ENCODE measurements at places on chromosomes 1 and 21.

GRCh38 chr1:43238085-43238484 lies 31.7 kb upstream of the TMEM125 start:
- peak; percentile 23 for DNase-seq

GRCh38 chr1:244074559-244075171 lies 23.6 kb downstream of the ZBTB18 start:
- DNase-seq, result no peak

- no peak for DNase-seq
Measured at GRCh38 chr1:220604926-220605325, 77.0 kb downstream of the MARK1 start.

DNA sequence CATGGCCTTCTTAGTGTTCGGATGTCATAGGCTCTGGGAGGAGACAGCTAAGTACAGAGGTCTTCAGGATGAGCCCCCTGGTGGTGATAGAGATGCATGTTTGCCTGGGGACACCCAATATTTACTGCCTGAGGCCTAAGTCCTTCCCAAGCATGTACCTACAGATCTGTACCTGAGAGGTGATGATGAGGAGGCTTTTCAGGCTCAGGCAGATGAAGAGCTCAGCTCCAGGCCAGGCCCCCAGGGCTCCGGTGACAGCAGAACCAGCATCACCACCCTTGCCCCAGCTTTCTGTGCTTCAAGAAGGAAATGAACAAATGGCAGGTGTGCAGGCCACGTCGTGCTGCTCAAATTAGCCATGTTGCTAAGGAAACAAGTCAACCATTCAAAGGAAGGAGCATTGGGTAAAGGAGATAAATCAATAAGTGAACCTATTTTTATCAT lies 21.1 kb downstream of the CACNA1E start:
- peak; percentile 51 for DNase-seq

DNA sequence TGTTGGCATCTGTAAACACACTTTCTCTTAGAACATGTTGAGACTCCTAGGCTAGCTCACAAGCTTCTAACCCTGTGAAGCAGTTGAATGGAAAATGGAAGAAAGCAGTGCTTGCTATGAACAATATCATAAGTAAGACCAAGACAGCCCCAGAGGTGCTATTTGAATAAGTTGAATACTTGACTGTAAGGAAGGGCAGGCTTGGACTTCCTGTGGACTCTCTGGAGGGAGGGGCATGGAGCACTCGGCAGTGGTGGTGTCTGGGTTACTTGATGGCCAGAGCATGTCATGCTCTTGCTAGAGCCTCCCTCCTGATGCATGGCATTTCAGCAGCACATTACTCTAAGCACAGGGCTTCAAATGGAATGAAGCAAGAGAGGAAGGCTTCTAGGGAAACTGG lies 60.0 kb downstream of the MRPS6 start:
- DNase-seq, result no peak

- DNase-seq, result no peak
Measured at GRCh38 chr1:246037832-246038231, 469.2 kb downstream of the SMYD3 start.

GRCh38 chr1:18917071-18917799 lies 14.9 kb upstream of the ALDH4A1 start:
- DNase-seq, result no peak

DNA sequence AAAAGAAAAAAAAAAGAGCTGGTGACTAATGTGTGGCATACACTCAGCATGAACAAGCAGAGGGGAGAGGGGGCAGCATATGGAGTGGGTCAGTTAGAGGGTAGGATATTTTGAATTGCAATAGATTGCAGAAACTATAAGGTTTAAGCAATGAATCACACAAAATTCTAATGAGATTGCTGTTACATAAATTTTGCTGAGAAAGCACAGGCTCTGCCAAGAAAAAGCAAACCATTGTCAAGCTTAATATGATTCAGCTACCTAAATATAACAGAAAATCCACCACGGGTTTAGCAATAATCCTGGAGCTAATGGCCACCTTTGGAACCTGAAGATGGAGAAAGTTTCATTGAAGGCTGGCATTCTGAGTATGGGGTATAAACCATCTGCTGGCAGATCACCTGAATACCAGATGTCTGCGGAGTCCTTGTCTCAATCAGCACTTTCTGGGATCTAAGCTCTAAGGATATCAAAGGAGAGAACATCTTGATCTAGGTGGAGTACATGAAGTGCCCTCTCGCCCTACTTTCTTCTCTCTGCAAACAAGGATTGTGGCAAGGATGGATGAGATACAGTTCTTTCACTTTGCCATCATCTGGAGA lies 30.3 kb upstream of the ANGPTL7 start:
- peak; percentile 67 for DNase-seq

DNA sequence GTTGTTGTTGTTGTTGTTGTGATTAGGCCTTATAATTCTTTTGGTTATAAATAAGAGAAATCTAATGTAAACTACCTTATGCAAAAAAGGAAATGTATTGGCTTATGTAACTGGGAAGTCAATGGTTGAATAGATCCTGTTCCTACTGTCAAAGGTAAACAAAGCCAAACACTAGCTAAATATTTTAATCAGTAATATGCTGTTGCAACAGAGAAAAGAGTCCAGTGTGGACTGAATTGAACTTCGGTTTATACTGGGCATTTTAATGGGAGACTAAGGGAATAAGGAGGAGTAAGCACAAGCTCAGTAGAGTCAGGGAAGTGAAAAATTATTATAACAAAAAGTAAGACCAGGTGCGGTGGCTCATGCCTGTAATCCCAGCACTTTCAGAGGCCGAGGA lies 15.4 kb downstream of the MSH4 start:
- no peak for DNase-seq

GRCh38 chr1:168320800-168321450 lies 40.2 kb downstream of the TBX19 start:
- peak; percentile 82 for DNase-seq

- no peak for DNase-seq
Measured at GRCh38 chr1:218371927-218372672, 27.0 kb downstream of the TGFB2 start.

DNA sequence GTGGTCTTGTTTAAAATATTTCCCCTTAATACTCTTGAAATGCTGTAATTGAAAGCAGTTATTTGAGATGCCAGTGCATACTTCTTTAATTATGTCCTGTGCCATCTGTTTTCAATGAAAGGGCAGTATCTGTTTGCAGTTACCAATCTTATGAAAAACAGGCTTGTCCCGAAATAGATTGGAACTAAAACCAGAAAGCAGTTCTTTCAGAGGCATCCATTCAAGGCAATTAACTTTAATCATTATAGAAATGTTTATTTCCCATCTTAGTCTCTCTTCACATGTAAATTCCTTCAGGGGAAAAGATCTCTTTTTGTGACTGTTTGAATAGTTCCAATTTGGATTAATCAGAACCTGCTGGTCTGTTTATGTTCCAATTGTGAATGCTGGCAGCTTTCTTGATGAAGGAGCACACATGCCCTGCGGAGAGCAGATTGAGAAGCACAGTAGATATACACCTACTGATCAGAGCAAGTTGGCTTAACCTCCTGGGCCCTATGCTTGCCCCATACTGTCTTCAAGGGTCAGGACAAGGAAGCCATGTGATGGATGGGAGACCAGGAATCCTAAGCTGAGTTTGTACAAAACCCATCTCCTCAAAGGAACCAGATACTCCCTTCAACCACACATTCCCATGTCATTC lies 41.6 kb upstream of the MROH9 start:
- no peak for DNase-seq

DNA sequence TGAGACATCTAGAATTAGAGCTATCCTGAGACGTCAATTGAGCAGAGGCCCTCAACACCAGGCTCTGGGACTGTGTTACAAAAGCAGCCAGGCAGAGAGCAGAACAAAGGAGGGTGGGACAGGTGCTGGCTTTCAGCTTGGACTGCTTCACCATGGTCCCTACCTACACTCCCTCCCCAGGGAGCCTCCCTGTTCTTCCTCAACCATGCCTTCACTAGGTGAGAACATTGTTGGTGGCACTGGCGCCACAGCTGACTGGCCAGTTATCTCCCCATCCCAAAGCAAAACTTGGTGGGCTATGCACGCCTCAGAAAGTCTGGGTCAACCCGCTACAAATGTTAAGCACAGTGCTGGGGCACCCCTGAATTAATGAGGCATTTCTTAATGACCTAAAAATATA lies 87.8 kb downstream of the NMNAT2 start:
- DNase-seq, result no peak

DNA sequence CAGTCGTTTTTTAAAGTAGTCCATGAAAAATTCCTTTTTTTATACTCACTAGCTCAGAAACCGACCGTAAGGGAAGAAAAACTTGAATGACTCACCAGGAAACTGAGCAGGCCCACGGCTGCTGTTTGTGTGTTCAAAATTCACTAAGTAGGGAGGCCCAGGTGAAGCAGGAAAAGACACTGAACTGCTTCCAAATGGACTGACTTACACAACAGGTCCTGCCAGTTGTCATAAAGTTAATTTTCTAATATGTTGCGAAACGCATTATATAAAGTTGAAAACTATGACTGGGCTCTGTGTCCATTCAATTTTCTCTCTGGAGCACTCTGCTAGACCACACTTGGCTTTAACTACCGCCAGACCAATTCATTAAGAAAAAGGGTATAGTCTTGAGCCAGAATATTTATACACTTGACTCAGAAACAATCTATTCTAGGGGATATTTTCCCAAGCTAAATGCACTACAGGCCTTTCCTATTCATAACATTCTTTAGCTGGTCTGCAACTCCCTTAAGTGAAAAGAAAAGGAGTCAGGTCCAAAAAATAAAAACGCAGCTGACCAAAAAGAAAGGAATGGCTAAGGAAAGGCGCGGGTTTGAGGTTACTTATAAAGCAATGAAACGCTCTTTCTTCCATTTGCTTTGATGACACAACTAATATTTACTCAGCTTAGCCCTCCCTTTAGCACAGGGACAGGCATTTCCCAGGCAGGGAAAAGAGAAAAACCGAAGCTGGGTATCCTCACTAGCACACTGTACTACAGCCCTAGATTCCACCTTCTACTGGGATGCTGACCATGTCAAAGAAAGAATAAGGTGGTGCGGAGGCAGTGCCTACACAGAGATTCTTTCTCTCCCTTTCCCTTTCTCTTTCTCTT lies 306.3 kb upstream of the ESRRG start:
- DNase-seq, result peak; percentile 34

DNA sequence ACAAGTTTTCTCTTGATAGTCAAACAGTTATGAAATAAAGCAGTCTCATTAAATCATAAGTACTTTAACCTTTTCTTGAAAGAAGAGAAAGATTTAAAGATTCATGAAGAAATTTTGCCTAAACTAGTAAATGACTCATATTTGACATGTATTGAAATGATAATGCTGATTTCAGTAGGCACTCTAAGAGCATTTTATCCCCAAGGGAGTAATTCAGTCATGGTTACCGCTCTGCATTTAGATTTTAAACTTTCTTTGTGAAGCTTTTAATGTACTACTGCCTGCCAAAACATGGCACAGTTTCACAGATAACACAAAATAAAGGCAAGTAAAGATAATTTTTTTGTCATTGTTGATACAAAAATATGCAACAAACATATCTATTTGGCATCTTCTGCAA lies 6.8 kb downstream of the USH2A start:
- DNase-seq, result no peak

DNA sequence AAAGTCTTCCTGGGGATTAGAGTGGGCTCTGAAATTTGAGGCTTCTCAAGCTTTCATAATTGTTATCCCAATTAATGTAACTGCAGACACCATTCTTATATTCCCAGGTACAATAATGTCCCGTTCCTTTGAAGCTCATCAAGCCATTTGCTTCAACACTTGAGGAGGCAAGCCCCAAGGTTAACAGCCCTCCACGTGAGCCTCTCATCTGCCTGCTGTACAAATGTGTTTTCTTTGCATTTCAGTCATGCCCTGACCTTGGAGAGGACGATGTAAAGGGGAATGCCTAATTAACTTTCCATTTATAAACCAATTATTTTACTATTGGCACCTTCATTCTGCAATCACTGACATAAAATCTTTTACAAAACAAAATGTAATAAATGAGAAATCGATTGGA lies 106.3 kb downstream of the SETD4 start:
- no peak for DNase-seq

DNA sequence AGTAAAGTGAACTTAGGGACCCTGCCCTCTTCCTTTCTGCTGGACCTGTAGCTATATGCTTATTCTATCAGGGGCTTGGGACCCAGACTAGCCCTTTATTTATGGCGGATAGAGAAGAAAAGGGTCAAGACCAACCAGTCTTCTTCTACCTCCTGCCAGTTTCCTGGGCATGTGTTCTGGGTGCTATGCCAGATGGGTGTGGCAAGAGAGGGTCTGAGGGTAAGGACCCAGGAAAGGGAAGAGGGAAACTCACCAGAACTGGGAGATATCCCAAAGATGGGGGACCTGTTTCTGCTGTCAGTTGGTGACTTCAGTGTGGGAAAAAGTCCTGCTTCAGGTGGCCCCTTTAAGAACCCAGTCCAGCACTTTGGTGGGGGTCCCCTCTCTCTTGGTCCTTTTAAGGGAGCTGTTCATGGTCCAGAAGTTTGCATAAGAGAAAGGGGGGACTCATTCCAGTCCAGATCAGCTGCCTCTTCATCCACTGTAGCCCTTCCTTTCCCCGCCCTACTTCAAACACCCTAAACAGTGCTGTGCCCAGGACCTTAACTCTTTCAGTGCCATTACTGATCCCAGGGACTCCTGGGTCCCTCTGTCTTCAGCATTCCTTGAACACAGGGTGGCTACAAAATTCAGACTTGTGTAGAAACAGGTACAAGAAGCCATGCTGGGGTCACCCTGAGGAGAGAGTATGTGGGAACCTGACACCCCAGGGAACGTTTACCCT lies 18.4 kb downstream of the SSR2 start:
- DNase-seq, result no peak

DNA sequence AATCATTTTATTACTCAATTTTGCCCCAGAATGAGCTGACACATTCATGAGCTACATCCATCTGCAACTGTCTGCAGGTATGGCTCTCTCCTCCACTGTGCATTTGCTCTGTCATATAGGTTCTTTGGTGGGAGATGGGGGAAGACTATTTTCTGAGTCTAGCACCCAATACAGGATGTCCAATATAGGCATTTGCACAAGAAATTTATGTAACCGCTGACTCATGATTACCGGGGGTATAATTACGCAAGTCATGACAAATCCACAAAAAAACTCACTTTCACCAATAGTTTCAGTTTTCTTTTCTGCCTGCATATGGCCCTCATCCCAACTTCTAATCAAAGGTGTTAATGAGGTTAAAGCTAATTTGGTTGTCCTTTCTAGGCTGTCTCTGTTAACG lies 17.5 kb upstream of the VSIG8 start:
- peak; percentile 65 for DNase-seq

- no peak for DNase-seq
Measured at GRCh38 chr21:34743285-34743684, 74.5 kb downstream of the CLIC6 start.

Measured in RKO (cell line).